NCI-H69 (cell line): ENCODE measurements at places on chromosomes 2 and 18.

DNA sequence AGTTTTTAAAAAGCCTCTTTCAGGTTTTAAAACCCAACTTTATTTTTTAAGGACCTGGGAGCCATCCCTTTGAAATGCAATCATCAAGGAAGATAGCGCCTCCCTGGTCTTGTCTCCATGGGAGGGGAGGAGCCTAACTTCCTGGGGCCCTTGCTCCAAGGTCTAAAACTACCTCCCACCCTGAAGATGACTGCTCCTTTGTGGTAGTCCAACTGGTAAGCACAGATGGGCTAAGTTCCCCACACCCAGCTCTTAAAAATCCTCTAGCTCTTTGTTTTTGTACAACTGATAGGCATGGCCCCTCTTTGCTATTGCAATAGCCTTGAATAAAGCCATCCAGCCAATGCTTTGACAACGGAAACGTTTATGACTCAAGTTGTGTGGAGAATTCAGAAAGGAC is 716.8 kb downstream of the CBLN2 start:
- no peak for DNase-seq

- no peak for DNase-seq
Observed at GRCh38 chr2:138974651-138975050, 194.5 kb upstream of the NXPH2 start.

- peak; percentile 15 for DNase-seq
Observed at GRCh38 chr2:129396980-129397599, 582.4 kb upstream of the RAB6C start.

DNA sequence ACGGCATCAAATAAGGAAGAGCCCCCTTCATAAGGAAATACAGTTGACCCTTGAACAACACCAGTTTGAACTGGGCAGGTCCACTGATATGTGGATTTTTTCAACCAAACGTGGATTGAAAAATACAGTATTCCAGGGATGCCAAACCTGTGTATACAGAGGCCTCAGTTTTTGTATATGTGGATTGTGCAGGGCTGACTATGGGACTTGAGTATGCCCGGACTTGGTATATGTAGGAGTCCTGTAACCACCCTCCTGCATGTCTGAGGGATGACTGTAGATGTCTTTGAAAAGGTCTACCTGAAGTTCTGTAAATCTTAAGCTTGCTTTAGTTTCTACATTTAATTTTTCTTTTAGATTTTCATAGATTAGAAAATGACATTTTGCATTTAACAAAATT is 50.0 kb downstream of the EML4 start:
- no peak for DNase-seq

DNA sequence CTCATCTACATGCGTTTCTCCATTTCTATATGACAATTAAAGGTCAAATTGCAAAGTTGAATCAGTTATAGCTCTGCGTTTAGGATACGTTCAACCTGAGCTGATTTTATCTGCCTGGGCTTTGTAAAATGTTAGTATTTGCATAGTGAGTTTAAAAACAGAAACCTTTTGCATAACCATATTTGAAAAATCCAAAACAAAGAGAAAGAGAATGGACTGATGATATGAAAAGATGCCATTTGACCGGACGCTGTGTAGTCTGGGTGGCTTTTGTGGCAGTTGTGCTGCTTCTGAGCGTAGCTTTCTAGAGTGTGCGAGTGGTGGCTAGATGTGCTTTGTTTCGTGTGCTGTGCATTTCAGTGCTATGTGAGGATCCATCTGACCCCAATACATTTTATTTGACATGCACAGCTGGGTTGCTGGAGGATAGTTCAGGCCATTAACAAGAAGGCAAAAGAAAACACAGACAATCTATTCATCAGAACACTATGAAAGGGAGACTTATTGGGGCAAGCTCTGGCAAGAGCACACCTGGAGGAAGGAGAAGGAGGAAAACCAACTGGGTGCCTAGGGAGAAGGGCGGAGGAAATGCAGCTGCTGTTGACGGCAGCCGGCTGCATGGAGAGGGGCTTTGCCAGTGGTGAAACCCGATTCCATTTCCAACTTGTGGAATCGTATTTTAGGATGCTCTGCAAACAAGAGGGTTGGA is 126.8 kb downstream of the ACOXL start:
- DNase-seq, result peak; percentile 88

DNA sequence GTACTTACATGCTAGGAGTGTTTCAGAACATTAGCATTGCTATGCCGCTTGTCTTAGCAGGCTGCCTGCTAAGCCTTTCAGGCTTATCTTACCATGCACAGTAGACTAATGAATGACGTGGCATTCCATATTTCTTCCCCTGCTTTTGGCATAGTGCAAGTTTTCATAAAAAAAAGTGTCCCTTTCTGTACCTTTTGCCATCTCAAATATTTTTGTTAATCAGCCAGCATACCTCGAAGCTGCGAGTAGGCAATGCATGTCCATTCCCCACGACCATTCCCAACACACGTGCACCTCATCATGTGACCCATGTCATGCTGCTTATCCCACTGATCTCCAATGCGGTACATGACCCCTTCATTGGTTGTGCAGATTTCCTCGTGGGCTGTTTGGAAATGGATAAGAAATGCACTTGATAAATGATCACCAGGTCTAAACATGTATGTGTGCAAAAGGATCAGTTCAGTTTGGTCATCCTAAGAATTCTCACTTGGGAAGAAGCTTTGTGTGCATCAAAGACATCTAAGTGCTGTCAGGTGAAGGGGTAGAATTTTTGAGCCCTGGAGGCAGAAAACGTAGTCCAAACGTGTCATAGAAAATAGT is 13.9 kb downstream of the FN1 start:
- no peak for DNase-seq

DNA sequence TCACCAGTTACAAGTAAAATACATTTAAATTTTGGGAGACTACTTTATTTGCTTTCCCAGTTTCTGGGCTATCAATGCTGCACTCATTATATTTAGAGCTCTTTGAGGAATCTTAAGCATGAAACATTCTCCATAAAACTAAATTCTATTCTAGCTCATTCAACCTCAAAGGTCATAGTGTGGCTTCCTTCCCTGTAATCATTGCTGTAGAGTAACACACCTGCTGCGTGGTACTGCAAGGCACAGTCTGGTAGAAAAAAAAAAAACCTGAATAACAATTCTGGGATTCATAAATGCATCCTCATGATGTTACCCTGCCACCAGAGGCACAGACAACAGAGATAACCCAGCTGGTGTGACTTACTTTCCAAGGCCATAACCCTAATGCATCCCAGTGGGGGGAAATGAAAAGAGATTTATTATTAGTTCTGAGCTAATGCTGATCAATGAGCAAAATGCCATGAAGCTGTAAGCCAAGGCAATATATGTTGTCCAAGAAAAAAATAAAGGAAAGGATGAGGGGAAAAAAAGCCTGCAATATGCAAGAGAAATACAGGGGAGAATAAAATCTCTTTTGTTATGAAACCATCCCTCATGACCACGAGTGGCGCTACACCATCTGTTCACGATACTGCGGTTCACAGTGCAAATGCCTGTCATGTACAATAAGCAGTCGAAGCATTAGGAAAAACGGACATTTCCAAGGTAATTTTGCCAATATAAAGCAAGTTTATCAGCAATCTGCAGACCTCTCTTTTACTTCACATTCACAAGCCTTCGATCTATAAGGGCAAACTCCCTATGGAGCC is 1481.6 kb upstream of the PIK3C3 start:
- DNase-seq, result no peak
